ENCODE measurements at places on chromosomes 7 and 10. TPM values are rescaled to one million over a fixed set of nuclear protein-coding genes. Genes with fewer than 3 reads are reported as not detected.

CH25H gene
- 0.49 TPM for total RNA-seq

CHAT gene
- total RNA-seq, result not detected

COBL gene
- total RNA-seq, result not detected

CPA1 gene
- total RNA-seq, result not detected

LRRTM3 gene
- total RNA-seq, result not detected

CYP2C9 gene
- total RNA-seq, result not detected

DNA sequence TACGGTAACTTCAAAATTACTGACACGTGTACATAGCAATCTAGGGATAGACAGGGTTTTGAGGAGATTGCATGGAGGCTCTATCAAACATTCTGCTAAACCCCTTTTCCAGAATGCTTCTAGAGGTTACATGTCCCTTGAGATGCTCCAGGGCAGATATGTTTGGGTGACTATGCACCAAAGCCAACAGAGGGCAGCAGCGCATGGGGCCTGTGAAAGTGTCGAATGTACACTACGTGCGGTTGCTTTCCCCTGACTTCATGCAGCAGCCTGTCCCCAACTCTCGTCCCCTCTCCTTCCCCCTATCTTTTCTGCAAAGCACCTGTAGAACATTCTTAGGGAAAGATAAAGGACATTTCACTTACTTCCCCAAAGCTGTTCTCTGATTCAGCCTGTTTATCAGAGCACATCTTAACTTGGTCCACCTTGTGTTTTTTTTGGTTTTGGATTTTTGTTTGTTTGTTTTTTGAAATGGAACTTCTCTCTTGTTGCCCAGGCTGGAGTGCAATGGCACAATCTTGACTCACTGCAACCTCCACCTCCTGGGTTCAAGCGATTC, 90.2 kb downstream of the UBE3C start:
- no peak overlapping the region for H3K27ac ChIP-seq
- no peaks in the 10 kb centered on the region for H3K27me3 ChIP-seq
- H3K4me3 ChIP-seq, result no peak overlapping the region
- DNase-seq, result peak; percentile 5
- no peaks in the 10 kb centered on the region for H3K4me1 ChIP-seq
- peaks cover 69% of the 10 kb centered on the region for H3K36me3 ChIP-seq

DNA sequence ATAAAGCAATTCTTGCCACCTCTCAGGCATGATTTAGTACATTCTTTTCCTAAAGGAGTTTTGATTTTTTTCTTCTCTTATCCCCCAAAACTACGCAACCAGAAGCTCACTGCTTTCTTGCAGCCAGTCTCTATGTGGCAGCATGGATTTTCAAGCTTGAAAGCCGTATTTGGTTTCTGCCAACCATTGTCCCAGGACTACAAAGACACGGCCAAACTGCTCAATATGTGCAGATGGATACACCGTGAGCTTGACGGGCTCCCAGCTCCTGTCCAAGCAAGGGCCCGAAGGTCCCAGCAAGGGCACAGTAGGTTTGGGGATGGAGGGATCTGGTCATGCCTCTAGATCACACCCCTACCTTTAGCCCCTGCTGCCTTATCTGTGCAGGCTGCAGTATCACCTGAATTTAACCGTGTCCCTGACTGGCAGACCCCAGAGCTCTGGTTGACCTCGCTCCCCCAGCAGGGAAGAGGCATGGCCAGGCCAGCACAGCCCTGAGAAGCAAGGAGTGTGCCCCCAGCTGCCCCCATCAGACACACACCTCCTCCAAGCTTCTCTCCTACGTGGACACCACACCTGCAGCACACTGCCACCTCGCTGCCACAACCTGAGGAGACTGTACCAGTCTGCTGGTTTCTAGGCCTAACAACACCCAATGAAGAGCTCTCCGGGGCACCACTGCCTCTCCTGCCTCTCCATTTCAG, 86.8 kb downstream of the COBL start:
- no peak overlapping the region for H3K27ac ChIP-seq
- no peaks in the 10 kb centered on the region for H3K36me3 ChIP-seq
- no peaks in the 10 kb centered on the region for H3K4me1 ChIP-seq
- H3K4me3 ChIP-seq, result no peak overlapping the region
- DNase-seq, result no peak
- H3K27me3 ChIP-seq, result no peaks in the 10 kb centered on the region

GRCh38 chr7:31111109-31111451, 59.0 kb downstream of the ADCYAP1R1 start:
- no peak for DNase-seq
- peaks cover 3% of the 10 kb centered on the region for H3K27me3 ChIP-seq
- no peaks in the 10 kb centered on the region for H3K36me3 ChIP-seq
- no peaks in the 10 kb centered on the region for H3K4me1 ChIP-seq
- no peak overlapping the region for H3K4me3 ChIP-seq

GRCh38 chr10:114872519-114873087, 51.0 kb downstream of the FHIP2A start:
- no peak overlapping the region for H3K4me3 ChIP-seq
- H3K27me3 ChIP-seq, result peaks cover 10% of the 10 kb centered on the region

DNA sequence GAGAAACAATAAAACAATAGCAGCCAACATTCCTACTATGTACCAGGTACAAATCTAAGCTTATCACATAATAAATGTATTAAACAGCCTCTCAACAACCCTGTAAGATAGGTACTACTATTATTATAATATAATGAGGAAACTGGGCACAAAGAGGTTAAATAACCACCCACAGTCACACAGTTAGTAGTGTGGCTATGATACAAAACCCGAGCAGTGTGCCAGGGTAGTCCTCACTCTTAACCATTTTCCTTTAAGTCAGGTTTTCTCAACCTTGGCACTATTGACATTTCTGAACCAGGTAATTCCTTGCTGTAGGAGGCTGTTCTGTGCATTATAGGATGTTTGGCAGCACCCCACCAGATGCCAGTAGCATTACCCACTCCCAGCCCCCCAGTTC, 48.8 kb downstream of the DNAJC1 start:
- no peaks in the 10 kb centered on the region for H3K27me3 ChIP-seq
- no peaks in the 10 kb centered on the region for H3K4me1 ChIP-seq
- H3K36me3 ChIP-seq, result no peaks in the 10 kb centered on the region
- no peak for DNase-seq
- no peak overlapping the region for H3K27ac ChIP-seq

- no peak for DNase-seq
- H3K4me3 ChIP-seq, result no peak overlapping the region
- no peaks in the 10 kb centered on the region for H3K36me3 ChIP-seq
- H3K27ac ChIP-seq, result no peak overlapping the region
- no peaks in the 10 kb centered on the region for H3K27me3 ChIP-seq
Observed at GRCh38 chr10:72490951-72491350, 134.9 kb downstream of the MICU1 start.

GRCh38 chr7:37590824-37591223, 92.7 kb upstream of the GPR141 start:
- H3K27me3 ChIP-seq, result no peaks in the 10 kb centered on the region
- no peak for DNase-seq
- H3K36me3 ChIP-seq, result no peaks in the 10 kb centered on the region
- H3K4me3 ChIP-seq, result no peak overlapping the region
- no peaks in the 10 kb centered on the region for H3K4me1 ChIP-seq

DNA sequence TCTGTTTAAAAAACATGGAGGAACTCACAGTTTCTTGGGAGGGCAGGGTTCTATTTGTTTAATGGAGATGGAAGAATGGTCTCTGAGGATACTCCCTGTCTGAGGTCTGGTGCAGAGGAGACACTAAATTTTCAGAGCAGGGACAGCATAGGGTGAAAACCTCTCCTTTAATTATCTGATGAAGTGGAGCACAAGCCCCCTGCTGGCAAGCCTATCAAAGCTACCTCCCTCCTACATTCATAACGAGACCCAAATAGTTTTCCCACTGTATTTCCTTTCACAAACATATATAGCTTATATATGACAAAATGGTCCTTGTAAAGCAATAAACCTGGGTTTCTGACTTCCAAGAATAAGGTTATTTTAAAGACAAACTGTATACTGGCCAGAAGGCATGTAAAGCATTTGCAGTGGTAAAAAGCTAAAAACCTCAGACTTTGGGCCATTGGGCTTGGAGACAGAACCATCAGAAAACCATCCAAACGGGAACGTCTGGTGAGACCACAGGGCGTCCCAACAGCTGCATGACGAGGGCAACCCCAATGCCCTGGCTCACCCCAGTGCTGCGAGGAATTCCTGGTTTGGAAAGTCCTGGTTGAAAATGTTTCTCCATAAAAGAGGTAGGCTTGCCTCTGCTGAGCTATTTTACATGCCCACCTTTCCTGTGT, 201.3 kb downstream of the FANK1 start:
- no peak overlapping the region for H3K4me3 ChIP-seq
- no peak overlapping the region for H3K27ac ChIP-seq
- H3K36me3 ChIP-seq, result no peaks in the 10 kb centered on the region

GRCh38 chr10:16699435-16700057, 117.7 kb downstream of the RSU1 start:
- peaks cover 5% of the 10 kb centered on the region for H3K36me3 ChIP-seq
- no peak overlapping the region for H3K4me3 ChIP-seq
- H3K4me1 ChIP-seq, result no peaks in the 10 kb centered on the region
- no peak for DNase-seq
- H3K27ac ChIP-seq, result no peak overlapping the region

DNA sequence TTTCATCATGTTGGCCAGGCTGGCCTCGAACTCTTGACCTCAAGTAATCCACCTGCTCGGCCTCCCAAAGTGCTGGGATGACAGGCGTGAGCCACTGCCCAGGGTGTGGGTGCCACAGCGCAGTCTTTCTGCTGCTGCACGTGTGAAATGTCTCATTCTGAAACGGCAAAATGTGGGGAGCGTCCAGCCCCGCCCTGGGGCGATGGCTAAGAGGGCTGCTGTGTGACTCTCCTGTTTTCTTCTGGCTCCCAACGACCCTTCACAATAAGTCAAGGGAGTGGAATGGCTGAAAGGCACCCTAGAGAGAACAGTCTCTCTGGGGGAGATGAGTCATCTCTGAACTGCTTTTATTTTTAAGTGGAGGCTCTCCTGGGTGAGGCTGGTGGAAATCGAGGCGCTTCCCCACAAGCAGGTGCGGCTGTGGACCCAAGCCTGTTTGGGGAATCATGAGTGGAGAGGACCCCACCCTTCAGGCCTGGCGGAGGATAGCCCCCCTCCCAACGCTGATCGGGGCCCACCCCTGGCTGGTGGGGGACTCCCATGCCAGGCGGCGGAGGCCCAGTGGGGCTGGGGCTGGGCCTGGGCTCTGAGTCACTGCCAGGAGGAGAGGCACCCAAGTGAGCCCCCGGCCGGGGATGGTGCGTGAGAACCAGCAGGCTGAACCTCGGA, 18.0 kb downstream of the ADAP1 start:
- H3K36me3 ChIP-seq, result no peaks in the 10 kb centered on the region
- H3K27me3 ChIP-seq, result no peaks in the 10 kb centered on the region
- no peak overlapping the region for H3K27ac ChIP-seq
- H3K4me1 ChIP-seq, result peaks cover 8% of the 10 kb centered on the region
- no peak for DNase-seq

DNA sequence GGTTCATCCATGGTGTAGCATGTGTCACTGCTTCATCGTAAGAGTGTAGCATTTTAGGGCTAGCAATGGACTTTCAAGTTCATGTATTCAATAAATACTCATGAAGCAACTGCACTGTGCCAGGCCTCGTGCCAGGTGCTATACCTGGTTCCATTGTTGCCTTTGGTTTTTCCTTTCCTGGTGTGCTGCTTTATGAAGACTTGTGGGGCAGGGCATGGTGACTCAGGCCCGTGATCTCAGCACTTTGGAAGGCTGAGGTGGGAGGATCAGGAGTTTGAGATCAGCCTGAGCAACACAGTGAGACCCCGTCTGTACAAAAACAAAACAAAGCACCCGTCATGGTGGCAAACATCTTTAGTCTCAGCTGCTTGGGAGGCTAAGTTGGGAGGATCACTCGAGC, 2.2 kb upstream of the CPA4 start:
- no peak overlapping the region for H3K27ac ChIP-seq
- H3K27me3 ChIP-seq, result no peaks in the 10 kb centered on the region
- H3K4me3 ChIP-seq, result no peak overlapping the region
- no peak for DNase-seq

DNA sequence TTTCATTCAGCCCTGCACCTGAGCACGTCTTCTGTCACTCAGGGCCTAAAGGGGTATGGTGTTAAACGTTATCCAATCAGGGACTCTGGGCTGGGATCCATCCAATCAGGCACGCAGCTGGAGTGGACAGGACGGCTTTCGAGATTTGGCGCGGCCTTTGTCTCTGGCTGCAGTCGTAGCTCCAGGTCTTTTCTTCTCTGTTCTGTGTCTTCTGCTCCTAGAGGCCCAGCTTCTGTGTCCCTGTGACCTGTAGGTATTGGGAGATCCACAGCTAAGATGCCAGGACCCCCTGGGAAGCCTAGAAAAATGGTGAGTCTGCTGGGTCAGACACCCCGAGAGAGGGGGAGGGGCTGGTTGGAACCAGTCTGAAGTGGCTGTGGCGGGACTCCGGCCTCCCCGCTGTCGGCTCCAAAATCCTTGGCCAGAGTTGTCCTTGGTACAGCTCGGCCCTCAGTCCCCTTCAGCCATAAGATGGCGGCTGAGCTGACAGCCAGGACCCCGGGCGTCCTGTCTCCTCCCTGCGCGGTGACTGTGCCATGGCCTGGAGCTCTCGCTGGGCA, 11.7 kb upstream of the ZNF680 start:
- no peak overlapping the region for H3K27ac ChIP-seq
- H3K4me1 ChIP-seq, result peaks cover 8% of the 10 kb centered on the region
- H3K36me3 ChIP-seq, result no peaks in the 10 kb centered on the region
- no peak for DNase-seq
- H3K4me3 ChIP-seq, result no peak overlapping the region

GRCh38 chr10:33638374-33638773, 303.9 kb upstream of the NRP1 start:
- H3K27me3 ChIP-seq, result no peaks in the 10 kb centered on the region
- no peaks in the 10 kb centered on the region for H3K36me3 ChIP-seq
- H3K4me3 ChIP-seq, result no peak overlapping the region
- H3K27ac ChIP-seq, result no peak overlapping the region
- H3K4me1 ChIP-seq, result no peaks in the 10 kb centered on the region

DNA sequence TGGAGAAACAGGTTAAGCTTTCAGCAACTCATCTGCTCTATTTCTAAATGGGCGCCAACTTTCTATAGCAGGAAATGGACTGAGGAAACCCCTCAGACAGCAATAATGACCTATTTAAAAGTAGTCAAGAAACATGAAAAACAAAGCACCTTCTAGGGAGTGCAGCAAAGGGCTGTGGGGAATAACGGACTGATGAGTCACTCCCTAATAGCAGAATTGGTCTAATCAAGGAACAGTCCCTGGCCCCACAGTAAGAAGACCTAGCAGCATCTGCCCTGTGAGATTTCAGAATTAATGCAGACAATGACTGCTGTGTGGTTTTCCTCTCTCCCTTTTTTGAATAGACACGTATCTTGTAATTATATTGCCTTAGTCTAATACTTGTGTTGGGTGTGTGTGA, 602.9 kb downstream of the IPMK start:
- no peaks in the 10 kb centered on the region for H3K4me1 ChIP-seq
- no peak for DNase-seq
- no peak overlapping the region for H3K4me3 ChIP-seq
- H3K36me3 ChIP-seq, result no peaks in the 10 kb centered on the region
- H3K27me3 ChIP-seq, result no peaks in the 10 kb centered on the region

GRCh38 chr10:8404721-8405120, 350.2 kb downstream of the GATA3 start:
- H3K4me3 ChIP-seq, result peak overlapping the region; percentile 14
- H3K27me3 ChIP-seq, result no peaks in the 10 kb centered on the region
- peak overlapping the region; percentile 68 for H3K27ac ChIP-seq
- peak; percentile 93 for DNase-seq

- no peaks in the 10 kb centered on the region for H3K36me3 ChIP-seq
- peaks cover 67% of the 10 kb centered on the region for H3K4me1 ChIP-seq
- no peaks in the 10 kb centered on the region for H3K27me3 ChIP-seq
- DNase-seq, result no peak
- H3K4me3 ChIP-seq, result no peak overlapping the region
Observed at GRCh38 chr10:132550366-132551092, 12.9 kb downstream of the INPP5A start.

- no peak for DNase-seq
- no peaks in the 10 kb centered on the region for H3K4me1 ChIP-seq
- no peak overlapping the region for H3K4me3 ChIP-seq
- H3K36me3 ChIP-seq, result no peaks in the 10 kb centered on the region
- peaks cover 8% of the 10 kb centered on the region for H3K27me3 ChIP-seq
- no peak overlapping the region for H3K27ac ChIP-seq
Observed at GRCh38 chr10:9238041-9238440, 1183.6 kb downstream of the GATA3 start.
